Right forelimb (tissue), 1 donor: ENCODE measurements at places on chromosomes 6 and 20.

GRCh38 chr20:50009521-50010454 is 27.0 kb downstream of the SNAI1 start:
- peak; percentile 72 for DNase-seq

DNA sequence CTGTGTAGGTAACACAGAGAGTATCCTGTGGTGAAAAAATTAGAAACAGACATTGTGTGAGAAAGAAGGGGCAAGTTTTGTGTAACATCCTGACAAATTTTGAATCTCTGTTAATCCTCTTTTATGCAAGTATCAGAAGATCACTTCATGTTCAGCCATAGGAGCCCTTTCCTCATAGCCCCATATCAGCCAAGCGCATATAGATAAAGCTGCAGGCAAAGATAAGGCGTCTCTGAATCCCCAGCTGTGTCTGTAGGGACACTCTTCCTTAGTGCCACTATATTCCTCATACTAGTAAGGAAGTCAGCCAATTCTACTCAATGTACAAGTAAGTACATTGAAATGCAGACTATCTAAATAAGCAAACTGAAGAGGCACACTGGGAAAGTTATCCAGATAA is 22.3 kb downstream of the HTR1E start:
- DNase-seq = no peak

DNA sequence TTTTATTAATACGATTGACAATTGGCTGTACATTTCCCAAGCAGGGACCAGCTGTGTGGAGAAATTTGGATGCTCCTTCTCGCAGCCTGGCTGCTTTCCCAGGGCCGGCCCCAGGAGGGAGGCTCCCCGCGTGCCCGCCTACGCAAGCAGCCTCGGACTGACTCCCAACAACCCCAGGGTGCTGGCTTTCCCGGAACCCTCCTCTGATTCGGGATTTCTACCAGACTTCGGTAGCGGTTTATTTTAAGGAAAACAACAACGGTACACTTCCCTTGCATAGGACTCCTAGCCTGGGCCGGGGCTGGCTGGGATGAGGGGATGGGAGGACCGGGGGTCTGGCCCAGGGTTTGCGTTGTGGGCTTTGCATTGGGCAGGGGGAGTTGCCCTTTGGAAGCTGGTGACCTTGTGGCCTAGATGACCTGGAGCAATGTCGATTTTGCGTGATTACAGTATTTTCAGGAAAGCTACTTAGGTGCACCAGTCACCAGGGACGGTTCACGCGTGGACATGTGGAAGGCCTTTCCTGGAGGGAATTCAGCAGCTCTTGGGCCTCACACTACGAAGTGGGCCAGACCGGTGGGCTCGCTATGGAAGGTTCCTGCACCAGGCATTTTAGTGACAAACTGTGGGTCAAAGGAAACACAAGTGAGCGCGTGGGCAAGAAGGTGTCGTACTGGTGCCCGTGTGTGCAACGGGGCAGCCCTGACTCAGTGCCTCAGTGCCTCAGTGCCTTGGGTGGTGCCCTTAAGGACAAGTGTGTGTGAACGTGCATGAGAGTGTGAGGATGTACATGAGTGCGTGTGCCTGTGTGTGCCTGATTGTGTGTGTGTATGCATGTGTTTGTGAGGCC is 20.7 kb upstream of the PHACTR3 start:
- no peak for DNase-seq

DNA sequence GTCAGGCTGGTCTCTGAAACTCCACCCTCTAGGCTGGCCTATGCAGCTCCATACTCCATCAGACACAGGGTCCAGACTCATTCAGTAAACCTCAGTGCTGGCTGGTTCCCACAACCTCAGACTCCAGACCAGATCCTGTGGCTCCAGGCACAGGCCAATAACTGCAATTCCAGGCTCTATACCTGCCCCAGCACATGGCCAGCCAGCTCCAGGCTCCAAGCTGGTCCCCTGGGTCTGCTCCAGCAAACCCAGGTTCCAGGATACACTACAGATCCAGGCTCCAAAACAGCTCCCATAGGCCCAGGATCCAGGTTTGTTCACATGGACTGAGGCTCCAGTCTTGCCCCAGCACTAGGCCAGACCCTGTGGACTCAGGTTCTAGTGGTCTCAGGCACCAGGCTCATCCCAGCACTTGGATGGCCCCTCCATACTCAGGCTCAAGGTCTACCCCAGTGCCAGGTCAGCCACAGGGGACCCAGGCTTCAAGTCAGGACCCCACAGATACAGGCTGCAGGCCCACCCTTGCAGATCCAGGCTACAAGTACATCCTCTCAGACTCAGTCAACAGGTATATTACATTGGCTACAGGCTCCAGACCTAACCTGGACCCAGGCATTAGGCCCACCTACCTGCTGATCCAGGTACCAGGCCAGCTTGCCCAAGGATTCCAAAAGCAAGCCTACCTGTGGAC is 117.6 kb upstream of the TMEM170B start:
- DNase-seq = no peak

- DNase-seq = no peak
These were observed 40.0 kb upstream of the ANKRD60 start for GRCh38 chr20:58268421-58268821.

DNA sequence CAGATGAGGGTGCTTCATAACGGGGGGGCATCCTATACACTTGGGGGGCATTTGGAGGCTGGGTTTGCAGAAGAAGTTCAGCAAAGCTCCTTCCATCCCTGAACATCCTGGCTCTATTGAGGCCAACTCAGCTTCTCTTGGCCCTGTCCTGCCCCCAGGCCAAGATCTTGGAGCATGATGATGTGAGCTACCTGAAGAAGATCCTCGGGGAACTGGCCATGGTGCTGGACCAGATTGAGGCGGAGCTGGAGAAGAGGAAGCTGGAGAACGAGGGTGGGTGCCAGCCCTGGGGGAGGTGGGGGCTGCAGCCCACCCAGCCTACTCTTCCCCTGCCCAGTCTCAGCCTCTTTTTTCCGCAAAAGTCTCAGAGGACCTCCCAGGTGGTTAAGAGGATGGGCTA is 17.2 kb downstream of the GDAP1L1 start:
- no peak for DNase-seq

GRCh38 chr20:44271915-44272663 is 25.0 kb downstream of the GDAP1L1 start:
- DNase-seq = no peak

GRCh38 chr20:32879538-32879937 is 20.8 kb downstream of the EFCAB8 start:
- DNase-seq = no peak

GRCh38 chr6:139964737-139965136 is 590.3 kb upstream of the CITED2 start:
- DNase-seq = no peak

- DNase-seq = no peak
These were observed 113.7 kb downstream of the FOXA2 start for GRCh38 chr20:22470620-22471026.

- DNase-seq = peak; percentile 77
These were observed 17.9 kb upstream of the PRDM13 start for GRCh38 chr6:99588618-99589289.

- no peak for DNase-seq
These were observed 54.9 kb downstream of the SESN1 start for GRCh38 chr6:109039795-109040194.

- DNase-seq = no peak
These were observed 646.7 kb upstream of the DEFB115 start for GRCh38 chr20:30610751-30611150.

DNA sequence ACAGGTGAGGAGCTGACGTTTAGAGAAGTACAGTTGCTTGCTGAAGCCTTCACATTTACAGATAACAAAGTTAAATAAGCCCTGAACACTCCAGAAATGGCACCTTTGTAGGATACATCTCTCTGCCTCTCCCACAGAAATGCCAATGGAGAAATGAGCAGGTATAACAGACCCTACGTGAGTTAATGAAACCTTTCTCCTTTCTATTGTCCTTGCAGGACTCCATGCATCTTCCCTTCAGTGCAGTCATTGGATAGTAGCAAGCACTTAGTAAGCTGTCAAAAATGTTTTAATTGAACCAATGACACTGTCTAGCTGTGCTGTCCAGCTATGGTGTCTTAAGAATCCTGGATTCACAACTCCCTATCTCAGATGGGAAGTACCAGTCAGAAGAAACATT is 8.1 kb upstream of the RRBP1 start:
- no peak for DNase-seq

DNA sequence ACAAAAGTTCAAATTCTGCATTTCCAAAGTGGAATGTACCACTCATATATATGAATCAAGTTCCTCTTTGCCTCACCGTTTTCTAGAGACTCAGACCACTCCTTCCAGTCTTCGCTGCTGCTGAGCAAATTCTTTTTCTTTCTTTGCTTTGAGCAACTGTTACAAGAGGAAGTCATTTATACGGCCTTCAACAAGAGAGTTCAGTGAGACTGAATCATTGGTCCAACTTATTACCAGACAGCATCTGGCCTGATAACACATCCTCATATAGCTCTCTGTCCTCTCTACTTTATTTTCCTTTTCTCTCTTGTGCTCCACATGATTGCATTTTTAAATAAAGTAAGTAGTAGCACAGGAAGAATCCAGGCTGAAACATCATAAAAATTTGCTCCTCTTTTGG is 652.7 kb downstream of the PHF3 start:
- DNase-seq = no peak

- no peak for DNase-seq
These were observed at the start of gene ANGPT4 for GRCh38 chr20:916125-916799. Gene ANGPT4, minus strand, starts transcription at chr20:916334. Its CDS starts 120 bp downstream, at chr20:916214.

DNA sequence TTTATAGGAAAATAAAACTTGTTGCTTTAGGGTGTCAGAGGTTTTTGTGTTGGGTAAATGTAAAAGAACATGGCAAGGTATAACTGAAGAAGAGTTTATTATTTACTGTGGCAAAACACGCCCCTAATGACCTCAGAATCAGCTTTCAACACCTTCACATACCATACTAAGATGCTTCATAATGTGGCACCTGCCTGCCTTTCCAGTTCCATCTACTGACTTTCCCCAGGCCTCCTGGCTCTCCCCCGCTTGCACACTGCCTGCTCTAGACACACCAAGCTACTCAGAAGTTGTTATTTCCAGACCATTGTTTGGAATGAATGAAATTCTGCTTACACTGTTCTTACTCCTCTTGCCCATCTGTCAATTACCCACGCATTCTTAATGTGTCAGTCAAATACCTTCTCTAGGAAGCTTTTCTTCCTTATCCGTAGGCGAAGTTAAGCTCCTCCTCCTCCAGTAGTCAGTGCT is 1.8 kb downstream of the TIAM2 start:
- no peak for DNase-seq

- DNase-seq = no peak
These were observed 37.4 kb upstream of the GABRR1 start for GRCh38 chr6:89254569-89254968.

DNA sequence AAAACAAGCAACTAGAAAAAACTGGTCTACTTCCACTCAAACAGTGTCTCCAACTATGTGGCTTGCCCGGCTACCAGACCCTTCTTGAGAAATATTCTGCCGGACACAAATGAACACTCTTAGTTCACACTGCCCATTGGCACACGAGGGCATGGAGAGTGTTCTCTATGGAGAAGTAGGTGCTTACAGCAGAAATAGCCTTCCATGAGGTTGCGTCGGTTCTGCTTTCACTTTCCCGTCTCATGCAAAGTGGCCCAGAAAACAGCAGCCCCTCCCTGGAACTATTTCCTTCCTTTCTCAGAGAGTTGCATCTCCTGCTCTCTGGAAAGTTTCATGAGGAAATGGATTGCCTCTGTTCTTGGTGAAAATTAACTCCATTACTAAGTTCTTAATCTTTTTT is 9.5 kb upstream of the HLA-DOA start:
- DNase-seq = no peak

- no peak for DNase-seq
These were observed 6.1 kb downstream of the UBD start for GRCh38 chr6:29553268-29554057.

GRCh38 chr20:17624070-17624469 is 54.2 kb downstream of the DSTN start:
- DNase-seq = no peak

DNA sequence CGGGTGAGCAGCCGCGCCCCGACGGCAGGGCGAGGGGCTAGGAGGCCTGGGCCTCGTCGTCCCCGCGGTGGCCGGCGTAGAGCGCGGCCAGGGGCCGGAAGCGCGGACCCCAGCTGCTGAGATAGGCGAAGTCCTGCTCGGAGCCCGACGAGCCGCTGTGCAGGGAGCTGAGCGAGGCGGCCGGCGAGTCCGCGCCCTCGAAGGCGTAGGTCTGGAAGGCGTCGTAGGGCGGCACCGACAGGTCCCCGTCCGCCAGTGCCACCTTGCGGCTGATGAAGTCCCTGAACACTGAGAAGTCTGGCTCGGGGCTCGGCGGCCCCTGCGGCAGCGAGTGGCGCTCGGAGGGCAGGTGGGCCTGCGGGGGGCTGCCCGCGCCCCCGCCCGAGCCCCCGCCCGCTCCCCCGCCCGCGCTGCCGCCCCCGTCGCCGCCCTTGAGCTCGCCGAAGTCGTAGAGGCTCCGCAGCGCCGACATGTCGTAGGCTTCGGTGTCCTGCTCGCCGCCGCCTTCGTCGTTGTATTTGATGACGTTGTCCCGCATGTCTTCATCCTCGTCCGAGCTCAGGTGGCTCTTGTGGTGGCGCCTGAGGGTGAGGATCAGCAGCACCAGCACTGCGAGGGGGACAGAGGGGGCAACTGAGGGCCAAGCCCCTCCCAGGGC is 56.5 kb downstream of the CD40 start:
- DNase-seq = peak; percentile 66

- no peak for DNase-seq
These were observed 27.3 kb upstream of the SHLD1 start for GRCh38 chr20:5722927-5723326.

DNA sequence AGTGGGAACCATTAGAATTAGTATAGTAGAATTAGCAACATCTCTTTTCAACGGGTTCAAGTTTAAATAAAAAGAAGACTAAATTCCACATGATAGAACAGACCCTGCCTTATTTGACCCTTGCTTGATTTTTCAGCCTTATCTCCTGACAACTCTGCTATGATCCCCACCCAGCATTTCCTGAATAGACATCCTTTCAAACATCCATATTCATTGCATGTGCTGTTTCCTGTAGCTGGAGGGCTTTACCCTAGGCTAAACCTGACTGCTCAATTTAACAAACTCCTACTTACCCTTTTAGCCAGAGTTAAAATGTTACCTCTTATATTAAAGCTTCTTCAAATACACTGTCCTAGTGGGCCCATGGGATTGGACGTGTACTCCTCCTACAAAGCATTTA is 594.8 kb upstream of the ARID1B start:
- no peak for DNase-seq

- no peak for DNase-seq
These were observed 710.1 kb upstream of the NRSN1 start for GRCh38 chr6:23415819-23416427.

DNA sequence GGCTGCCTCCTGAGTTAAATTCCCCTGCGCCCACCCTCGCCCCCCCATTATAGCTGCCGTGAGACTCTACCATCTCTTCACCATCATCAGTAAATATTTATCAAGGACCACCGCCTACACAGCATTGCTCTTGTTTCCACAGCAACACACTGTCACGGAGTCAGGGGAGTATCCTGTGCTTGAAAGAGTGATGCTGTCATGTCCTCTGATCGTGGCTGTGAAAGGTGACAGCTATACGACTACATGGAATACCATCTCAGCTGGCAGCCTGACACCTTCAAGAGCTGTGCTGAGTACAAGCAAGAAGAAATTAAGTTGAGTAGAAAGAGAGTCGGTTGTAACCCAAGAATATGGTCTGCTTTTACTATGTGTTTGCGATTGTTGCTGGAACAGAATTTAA is 3.4 kb downstream of the PTPRT start:
- DNase-seq = no peak
